Choroid plexus epithelial cell (primary cell): ENCODE measurements at places on chromosomes 11 and 22.

- peak; percentile 95 for DNase-seq
These were observed 176.3 kb upstream of the TMEM45B start for GRCh38 chr11:129639300-129639699.

DNA sequence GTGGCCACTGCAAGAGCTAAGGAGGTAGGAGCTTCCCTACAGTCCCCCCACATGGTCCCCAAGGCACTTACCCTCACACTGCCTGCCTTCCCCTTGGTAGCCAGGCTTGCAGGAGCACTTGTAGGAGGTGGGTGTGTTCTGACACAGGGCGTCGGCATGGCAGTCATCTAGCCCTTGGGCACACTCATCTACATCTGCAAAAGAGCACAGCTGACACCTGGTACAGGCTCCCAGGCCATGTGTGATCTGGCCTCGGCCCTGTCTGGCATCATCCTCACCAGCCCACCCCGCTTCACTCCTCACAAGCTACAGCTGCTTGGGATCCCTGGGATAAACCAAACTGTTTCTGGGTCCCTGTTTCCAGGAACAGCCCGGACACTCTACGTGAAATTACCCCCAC lies 1.8 kb downstream of the SCUBE2 start:
- no peak for DNase-seq

- DNase-seq = peak; percentile 43
These were observed 563 bp downstream of the BID start for GRCh38 chr22:17773606-17774205.

DNA sequence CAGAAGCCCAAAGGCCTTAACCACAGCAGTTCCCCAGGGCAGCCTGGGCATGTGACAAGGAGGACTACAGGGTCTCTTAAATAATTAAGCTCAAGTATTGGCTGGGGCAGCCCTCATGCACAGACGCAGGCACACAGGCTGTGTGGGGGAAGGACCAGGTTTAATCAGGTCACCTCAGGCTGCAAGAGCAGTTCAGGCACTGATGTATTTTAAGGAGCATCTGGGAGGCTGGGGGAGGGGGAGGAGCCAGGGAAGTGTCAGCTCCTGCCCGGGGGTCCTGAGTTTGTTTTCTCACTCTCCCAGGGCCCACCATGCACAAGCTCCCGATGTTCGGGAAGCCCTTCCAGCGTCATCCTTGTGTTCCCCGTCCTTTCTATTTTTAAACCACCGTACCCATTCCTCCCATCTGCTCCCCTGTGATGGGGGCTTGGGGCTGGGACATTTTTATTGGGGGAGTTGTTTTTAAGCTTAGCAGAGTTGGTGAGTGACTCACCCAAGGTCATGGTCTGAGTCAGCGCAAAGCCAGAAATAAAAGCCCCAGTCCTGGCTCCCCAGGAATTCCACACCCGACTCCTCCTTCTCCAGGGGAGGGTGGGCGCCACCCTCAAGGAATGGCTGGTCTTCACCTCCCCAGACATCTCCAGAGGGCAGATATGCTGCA lies 2.4 kb downstream of the CSDC2 start:
- DNase-seq = peak; percentile 83

DNA sequence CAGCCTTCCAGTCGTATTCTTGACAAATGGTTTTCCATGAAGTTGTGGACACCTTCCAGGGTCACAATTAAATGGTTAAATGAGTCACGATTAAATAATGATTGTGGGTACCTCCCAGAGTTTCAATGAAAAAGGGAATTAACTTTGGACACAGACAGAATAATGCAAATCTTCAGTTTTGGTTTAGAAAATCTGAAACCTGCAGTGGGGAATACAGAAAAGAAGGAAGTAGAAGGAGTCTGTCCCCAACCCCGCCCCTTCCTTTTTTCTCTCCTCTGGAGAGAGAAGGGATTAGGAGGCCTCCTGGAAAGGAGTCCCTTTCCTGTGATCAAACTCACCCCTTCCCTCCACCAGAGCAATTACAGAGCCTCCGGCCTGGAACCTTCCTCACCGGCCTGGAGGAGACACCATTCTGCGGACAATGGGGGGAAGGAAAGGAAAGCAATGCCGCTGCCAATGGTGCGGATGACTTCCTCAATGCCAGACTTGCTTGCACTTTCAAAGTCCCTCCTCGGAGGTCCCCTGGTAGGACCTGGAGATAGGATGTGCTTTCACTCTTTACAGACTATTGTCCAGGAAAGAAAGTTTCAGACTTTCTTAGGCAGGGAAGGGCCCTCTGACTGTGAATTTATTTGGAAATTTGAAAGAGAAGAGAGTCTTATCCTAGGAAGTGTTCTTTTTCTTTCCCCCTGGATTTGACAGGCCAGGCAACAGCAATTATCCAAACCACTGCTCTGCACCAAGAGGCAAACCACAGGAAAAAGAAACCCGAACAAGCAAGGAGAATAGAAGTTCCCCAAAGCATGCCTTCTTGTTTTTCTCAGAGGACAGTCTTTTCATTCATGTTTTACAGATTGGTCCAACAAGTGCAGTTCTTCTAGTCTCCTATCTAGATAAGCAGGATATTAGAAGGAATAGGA lies 86.8 kb downstream of the PTPRJ start:
- DNase-seq = no peak

- no peak for DNase-seq
These were observed 10.9 kb downstream of the TRIM22 start for GRCh38 chr11:5700421-5701054.

- DNase-seq = no peak
These were observed 3.7 kb downstream of the RAC2 start for GRCh38 chr22:37240240-37240940.

DNA sequence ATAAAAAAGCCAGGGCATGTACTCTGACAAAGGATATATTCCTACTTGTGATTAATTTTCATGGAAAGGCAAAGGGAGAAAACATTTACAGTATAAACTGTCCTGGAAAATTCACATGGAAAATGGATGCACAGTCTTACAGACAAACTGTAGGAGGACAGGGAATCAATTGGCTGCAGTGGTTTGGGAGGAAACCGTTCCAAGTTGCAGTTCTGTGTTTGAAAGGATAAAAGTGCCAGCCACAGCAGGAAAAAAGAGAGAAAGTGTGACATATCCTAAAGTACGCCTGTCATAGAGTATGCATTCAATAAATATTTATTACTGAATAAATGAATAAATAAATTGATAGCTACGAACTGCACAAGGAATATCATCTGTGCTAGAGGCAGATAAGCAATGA lies 462.9 kb downstream of the RAB38 start:
- DNase-seq = no peak
